ENCODE measurements at places on chromosomes 13 and 19. TPM values are rescaled to one million over a fixed set of nuclear protein-coding genes. Genes with fewer than 3 reads are reported as not detected.
A peak's percentile ranks its signal among the peaks of the same experiment; 100 is the strongest.

The JAK3 gene
- not detected for total RNA-seq

- DNase-seq: no peak
Measured at GRCh38 chr19:31436121-31436776, 87.0 kb upstream of the TSHZ3 start.

The DACT3 gene
- 0.75 TPM for total RNA-seq

The KLK2 gene
- total RNA-seq: not detected

DNA sequence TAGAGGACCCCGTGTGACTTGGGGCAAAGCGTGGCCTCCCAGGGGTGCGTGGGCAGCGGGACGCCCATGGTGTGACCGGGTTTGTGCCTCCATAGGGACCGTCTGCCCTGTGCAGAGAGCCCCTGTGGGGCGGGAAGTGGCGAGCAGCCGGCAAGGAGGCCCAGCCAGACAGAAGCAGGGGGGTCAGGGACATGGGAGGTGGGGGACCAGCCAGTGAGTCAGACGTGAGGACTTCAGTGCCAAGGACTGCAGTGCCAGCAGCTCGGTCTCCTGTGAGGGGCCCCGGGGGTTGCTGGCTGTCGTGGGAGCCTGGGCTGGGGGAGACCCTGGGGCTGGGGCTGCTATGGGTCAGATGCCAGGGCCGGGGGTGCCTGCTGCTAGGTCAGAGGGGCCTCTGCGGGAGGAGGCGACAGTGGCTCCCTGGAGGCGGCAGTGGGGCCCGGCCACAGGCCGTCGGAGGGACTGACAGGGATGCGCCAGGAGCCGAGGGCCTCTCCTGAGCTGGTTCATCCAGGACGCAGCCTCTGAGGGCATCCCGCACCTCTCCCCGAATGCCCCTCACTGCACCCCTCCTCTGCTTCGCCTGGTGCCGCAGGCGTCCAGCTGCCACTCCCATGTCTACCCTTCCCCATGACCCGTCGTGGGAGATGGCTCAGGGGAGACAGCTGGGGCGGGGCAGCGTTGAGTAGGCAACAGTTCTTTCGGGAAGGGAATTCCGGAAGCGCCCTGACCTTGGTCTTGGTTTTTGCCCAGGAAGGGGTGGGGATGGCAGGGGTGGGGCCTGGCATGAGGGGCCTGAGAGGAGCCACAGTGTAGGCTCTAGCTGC, 80.0 kb downstream of the KDM4B start:
- no peak for DNase-seq

DNA sequence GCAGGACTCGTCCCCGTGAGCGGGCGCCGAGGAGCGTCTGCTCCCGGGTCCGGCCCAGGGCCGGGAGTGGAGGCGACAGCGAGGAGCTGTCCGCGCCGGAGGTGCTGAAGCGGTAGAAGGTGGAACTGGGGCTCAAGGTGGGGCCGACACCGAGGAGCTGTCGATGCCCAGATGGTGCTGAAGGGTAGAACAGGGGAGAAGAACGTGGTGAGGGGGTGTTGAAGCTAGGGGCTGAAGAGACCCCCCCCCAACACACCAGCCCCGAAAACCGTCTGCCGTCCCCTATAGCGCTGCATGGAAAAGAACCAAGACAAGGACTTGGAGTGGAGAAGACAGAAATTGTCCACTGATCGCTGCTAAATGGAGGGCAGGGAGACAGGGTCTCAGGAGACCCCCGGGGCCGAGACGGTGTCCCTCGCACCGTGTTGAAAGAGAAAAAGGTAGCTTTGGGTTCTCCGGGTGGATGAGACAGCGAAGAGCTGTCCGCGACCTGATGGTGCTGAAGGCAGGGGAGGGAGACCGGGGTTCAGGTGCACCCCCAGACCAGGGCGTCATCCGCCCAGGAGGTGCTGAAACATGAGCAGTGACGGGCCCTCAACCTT, 7.1 kb upstream of the PDE4C start:
- peak; percentile 59 for DNase-seq

The SCN1B gene
- 1.9 TPM for total RNA-seq

DNA sequence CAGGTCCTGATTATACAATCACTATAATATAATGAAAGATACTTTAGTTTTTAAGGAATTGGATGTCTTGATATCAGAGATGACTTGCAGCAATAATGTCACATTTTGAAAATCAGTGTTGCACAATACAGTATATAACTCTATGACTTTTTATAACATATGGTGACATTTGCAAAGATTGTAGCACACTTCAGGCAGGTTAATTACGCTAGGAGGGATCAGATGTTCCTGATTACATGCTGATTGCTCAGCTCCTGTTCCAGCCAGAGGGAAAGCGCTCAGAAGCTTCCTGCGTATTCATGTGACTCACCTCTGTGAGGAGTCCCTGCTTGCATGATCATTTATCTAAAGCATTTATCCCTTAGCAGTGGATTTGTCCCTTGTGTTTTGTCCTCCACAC, 265.6 kb downstream of the GPC5 start:
- DNase-seq: no peak

- DNase-seq: no peak
Measured at GRCh38 chr13:51823863-51824262, 19.9 kb upstream of the DHRS12 start.

The PTGER1 gene
- 0.74 TPM for total RNA-seq

The ZNF561 gene
- 23.7 TPM for total RNA-seq
